ENCODE measurements at places on chromosomes 1 and 21.

DNA sequence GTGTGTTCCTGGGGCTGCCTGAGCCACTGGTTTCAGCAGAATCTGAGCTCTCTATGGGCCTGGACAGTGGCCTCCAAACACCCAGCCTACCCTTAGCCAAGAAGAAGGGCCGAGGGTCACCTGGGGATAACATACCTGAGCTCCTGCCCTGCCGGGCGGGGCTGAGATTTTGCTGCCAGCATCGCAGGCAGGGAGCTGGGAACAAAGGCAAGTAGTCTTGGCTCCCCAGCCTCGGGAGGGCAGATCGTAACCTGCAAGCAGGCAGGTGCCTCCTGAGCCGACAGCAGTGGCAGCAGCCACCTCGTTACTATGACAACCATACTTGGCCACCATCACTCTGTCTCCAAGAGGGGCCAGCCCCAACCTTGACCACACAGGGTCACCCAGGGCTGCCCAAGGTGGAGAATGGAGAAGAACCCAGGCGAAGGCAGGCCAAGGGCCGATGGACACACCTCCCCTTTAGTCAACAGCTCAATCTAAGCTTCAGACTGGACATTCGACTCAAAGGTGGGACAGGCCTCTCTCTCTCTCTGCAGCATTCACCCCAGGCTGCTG lies 54.6 kb downstream of the TOMM20 start:
- DNase-seq = no peak

- no peak for DNase-seq
Measured at GRCh38 chr1:11598461-11598860, 55.8 kb downstream of the FBXO2 start.

DNA sequence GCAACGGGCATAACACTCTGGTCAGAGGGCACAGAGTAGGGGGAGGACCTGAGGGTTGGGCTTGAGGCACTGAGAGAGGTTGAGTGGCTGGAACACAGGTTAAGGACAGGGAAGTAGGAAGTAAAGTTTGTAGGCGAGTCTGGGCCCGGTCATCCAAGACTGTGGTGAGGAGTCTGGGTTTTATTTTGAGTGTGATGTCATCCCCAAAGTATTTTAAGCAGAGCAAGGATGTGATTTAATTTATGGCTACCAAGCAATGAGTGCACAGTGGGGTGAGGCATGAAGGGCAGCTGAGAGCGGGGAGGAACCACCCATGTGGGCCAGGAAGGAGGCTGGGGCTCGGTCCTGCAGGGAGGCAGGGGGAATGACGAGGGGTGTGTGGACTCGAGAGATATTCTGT lies 11.2 kb upstream of the VWA5B1 start:
- no peak for DNase-seq

DNA sequence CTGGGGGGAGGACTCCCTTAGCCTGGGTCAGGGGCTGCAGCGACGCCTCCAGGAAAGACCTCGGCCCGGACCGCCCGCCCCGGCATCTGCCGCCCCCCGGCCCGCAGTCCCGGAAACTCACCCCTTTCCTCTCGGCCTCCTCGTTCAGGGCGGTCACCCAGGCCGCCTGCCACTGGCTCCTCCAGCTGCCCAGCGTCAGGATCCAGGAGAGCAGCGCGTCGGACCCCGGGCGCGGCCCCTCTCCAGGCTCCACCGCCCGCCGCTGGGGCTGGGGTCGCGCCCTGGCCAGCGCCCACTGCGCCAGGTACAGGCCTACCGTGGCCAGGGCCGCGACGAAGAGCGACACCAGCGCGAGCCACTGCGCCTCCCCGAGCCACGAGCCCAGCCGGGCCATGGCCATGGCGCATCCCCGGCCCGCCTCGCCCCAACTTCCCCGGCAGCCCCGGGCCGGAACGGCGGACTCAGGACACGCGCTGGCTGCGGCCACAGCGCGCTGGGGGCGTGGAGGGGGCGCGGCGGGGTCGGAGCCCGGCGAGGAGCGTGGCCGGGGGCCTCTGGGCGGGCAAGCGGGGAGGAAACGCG lies 478 bp downstream of the C2CD2 start:
- no peak for DNase-seq

- no peak for DNase-seq
Measured at GRCh38 chr1:240350910-240351331, 259.2 kb downstream of the FMN2 start.

DNA sequence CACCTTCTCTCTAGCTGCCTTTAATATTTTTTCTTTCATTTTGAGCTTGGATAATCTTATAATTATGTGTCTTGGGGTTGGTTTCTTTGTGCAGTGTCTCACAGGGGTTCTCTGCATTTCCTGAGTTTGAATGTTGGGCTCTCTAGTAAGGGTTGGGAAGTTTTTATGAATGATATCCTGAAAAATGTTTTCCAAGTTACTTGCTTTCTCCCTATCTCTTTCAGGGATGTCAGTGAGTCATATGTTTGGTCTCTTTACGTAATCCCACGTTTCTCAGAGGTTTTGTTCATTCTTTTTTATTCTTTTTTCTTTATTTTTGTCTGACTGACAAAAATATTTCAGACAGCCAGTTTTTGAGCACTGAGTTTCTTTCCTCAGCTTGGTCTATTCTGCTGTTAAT lies 55.4 kb upstream of the CCDC190 start:
- no peak for DNase-seq

GRCh38 chr1:230185076-230186001 lies 118.3 kb downstream of the GALNT2 start:
- no peak for DNase-seq

- no peak for DNase-seq
Measured at GRCh38 chr1:203166192-203166940, 9.3 kb downstream of the MYBPH start.

Measured in stimulated activated CD4-positive, alpha-beta T cell treated with anti-CD3 and anti-CD28 coated beads, Interleukin-4, amount 100 ng/mL, for 4 hours (primary cell).